Hematopoietic multipotent progenitor cell treated with erythropoietin and hydrocortisone succinate and interleukin-3 and kit ligand, for 6 days (in vitro differentiated cells): ENCODE measurements at places on chromosomes 1 and 21.

DNA sequence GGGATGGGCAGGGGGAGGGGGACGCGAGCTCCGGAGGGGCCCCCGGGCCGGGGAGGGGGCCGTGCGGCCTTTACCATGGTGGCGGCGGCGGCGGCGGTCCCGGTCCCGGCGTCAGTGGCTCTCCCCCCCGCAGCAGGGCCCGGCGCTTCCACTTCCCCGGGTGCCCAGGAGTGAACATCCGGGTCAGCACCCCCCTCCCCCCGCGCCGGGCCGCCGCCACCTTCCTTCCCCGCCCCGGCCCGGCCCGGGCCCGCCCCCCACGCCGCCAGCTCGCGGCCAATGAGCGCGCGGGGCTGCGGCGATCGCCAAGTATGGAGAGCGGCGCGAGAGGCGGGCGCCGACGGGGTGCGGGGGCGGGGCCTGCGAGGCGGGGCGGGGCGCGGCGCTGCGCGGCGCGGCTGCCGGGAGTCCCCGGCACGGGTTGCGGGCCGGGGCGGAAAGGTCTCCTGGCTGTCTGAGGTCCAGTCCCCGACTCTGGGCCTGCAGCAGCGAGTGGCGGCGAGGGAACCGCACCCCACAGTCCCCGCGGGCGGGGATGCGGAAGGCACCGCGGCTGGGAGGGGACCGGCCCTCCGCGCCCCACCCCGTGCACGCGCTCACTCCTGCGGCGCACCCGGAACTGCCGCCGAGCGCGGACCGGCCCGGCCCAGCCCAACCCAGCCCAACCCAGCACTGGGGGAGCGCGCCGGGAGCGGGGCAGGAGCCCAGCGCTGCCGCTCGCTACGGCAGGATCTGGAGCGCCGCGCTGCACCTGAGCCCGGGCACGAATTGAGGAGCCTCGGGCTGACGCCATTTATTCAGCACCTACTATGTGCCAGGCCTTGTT lies at the start of gene CAPZB:
CAPZB (minus strand) TSS at position 178 of the 826 bp plus-strand sequence; CDS start at position 77, 101 bp downstream.
- peak; percentile 93 for DNase-seq

DNA sequence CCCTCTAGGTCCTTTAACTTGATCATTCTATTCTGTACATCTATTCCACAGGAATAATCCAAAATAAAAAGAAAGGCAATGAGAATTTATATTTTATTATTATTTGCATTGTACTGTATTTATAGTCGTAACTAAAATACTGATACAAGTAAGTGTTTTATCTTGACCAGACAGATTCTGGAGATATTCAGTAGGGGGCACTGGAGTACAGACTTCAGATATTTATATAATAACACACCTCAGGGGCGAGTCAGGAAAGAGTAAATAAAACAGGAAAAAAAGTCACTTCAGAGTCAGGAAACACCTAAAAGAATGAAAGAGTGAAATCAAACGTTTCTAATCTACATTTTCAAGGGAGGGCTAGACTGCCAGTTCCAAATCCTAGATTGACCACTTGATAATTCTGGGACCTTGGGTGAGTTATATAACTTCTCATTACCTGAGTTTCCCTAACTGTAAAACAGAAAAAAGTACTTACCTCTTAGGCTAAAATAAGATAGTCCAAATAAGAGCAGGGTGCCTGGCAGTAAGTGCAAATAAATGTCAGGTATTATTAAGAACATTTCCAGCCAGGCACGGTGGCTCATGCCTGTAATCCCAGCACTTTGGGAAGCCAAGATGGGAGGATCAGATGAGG lies 31.1 kb upstream of the MTF1 start:
- peak; percentile 82 for DNase-seq

DNA sequence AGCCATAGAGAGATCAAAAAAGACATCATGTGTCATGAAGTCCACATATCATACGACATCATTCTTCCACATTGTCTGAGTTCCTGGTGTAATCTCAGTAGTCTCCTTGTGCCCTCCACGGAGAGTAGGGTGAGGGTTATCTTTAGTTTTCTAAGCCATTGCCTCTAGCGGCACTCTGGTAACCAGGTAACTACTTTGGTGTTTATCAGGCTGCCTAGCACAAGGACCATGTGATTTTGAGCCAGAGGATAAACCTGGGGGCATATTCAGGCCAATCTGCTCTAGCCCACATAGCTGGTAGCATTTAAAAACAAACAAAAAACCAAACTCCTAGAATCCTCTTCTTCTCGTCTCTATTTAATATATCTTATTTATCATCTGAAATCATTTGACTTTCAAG lies 147.4 kb downstream of the GDAP2 start:
- DNase-seq: no peak

- DNase-seq: no peak
Observed at GRCh38 chr1:78641558-78641957, 8.1 kb upstream of the IFI44 start.

GRCh38 chr1:98496256-98496995 lies 165.1 kb upstream of the SNX7 start:
- DNase-seq: no peak

GRCh38 chr1:206631085-206631509 lies 4.2 kb upstream of the DYRK3 start:
- DNase-seq: peak; percentile 89

DNA sequence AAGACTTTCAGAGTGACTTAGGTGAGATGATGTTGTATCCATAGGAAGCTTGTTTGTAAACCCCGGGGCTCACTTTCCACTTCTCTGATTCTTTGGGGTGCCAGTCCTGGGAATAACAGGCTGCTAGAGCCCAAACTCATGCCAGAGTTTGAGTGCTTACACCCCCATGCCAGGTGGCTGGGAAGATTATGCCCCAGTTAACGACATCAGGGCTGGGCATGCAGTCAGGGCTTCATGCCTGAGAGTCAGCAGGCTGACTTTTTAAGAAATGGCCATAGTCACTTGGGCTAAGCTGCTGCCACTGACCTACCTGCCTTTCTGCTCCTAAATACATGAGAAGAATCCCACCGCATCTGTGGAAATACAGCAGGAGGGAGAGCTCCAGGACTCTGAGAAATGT lies 425.6 kb upstream of the VAMP3 start:
- DNase-seq: no peak
